Fibroblast of skin of left biceps (primary cell): ENCODE measurements at places on chromosomes 5 and 9.

GRCh38 chr5:76850543-76851145 lies 830 bp downstream of the S100Z start:
- no peak for DNase-seq

DNA sequence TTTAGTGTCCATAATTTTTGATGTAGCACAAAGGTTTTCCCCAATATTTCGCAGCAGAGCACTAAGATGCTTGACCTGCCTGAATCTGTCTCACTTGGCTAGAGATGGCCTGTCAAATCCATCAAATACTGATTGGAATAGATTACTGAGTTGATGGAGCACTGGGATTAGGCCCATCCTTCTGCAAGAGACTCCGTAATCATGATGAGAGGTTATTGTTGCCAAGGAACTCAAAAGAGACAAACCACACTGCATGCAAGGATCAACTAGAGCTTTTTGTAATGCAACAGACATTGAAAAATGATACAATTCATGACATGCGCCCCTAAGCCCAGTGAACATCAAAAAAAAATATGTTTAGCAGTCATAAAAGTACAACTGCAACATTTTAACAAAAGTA lies 585.3 kb upstream of the GRAMD2B start:
- no peak for DNase-seq

DNA sequence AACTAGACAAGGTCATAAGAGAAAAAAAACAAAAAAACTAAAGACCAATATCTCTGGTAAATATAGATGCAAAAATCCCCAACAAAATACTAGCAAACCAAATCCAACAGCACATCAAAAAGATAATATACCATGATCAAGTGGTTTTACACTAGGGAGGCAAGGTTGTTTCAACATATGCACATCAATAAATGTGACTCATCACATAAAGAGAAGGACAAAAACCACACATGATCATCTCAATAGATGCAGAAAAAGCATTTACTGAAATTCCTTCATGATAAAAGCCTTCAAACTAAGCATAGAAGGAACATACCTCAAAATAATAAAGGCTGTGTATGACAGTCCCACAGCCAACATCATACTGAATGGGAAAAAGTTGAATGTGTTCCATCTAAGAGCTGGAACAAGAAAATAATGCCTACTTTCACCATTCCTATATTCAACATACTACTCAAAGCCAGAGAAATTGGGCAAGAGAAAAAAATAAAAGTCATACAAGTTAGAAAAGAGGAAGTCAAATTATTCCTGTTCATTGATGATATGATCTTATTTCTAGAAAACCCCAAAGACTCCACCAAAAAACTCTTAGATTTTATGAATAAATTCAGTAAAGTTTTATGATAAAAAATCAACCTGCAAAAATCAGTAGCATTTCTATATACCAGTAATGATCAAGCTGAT lies 72.2 kb upstream of the FAM169A start:
- no peak for DNase-seq

DNA sequence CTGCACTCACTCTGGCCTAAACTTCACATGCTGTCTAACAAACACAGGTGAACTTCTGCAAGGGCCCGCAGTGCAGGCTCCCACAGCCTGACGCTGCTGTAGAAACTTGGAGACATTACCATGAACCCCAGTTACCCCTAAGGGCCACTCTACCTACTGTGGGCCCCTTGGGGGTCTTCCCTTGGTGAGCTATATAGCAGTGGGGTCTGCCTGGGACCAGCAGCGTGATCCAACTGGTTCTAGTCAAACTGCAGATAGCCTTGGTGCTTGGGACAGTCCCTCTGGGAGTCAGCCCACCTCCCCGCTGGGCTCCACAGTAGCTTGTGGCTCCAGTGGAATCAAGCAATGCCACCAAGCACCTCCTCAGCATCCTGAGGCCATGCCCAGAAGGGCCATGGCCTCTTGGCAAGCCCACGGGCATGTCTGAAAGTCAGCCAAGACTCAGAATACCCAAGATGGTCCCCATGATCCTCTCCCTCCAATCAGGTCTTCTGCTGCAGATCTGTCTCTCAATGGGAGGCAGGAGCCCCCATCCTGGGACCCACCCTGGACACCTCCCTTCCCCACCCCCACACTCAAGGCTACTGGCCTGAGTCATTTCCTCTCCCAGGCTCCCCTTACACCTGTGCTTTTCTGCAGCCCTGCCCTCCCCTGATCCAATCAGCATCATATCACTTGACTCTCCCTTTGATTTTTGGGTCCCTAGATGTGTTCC lies 230.0 kb upstream of the IRX1 start:
- DNase-seq, result no peak

- no peak for DNase-seq
These were observed 233.7 kb upstream of the MSX2 start for GRCh38 chr5:174490728-174491127.

- DNase-seq, result no peak
These were observed 25.8 kb downstream of the TRPM6 start for GRCh38 chr9:74861773-74862474.

GRCh38 chr9:112434487-112434886 lies 52.1 kb upstream of the KIAA1958 start:
- no peak for DNase-seq

GRCh38 chr5:158492841-158493242 lies 606.9 kb downstream of the EBF1 start:
- DNase-seq, result peak; percentile 91

GRCh38 chr5:154522284-154522683 lies 44.3 kb upstream of the HAND1 start:
- DNase-seq, result no peak

DNA sequence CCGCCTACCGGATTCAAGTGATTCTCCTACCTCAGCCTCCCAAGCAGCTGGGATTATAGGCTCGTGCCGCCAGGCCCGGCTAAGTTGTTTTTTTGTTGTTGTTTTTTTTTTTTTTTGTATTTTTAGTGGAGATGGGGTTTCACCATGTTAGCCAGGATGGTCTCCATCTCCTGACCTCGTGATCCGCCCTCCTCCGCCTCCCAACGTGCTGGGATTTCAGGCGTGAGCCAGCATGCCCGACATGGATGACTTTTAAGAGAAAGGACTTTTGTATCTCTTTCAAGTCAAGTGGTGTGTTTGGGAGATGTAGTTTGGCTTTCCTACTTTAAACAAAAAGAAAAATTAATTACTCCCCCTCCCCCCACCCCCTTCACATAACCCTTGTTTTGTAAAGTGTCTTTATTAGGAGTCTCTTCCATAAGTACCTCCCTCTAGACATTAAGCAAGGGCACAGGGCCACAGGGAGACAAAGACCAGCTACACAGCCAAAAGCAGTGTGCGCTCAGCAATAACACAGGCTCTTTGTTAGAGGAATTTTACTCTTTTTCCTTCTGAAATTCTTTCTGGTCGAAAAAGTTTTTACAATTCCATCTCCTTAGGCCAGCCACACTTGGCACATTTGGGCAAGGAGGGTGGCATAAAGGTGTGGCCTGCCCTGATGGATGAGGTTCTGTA lies 31.2 kb downstream of the JAKMIP2 start:
- no peak for DNase-seq

DNA sequence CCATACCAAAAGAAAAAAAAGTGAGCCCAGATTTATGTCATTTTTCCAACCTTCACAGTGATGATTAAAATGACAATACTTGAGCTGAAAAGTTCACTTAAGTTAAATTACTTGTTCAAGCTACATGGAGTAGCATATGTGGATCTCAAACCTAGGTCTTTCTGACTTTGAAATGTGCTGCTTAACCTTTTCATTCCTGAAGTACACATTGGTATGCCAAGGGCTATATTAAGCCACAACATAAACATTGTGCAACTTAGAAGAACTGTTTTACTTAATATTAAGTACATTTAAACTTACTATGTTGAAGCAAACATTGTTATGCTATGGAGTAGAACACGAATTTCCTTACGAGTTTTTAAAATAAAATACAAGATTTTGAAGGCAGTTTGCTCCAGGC lies 105.0 kb downstream of the GIN1 start:
- peak; percentile 13 for DNase-seq

- DNase-seq, result no peak
These were observed 587.0 kb upstream of the ADAMTS16 start for GRCh38 chr5:4553130-4553529.

DNA sequence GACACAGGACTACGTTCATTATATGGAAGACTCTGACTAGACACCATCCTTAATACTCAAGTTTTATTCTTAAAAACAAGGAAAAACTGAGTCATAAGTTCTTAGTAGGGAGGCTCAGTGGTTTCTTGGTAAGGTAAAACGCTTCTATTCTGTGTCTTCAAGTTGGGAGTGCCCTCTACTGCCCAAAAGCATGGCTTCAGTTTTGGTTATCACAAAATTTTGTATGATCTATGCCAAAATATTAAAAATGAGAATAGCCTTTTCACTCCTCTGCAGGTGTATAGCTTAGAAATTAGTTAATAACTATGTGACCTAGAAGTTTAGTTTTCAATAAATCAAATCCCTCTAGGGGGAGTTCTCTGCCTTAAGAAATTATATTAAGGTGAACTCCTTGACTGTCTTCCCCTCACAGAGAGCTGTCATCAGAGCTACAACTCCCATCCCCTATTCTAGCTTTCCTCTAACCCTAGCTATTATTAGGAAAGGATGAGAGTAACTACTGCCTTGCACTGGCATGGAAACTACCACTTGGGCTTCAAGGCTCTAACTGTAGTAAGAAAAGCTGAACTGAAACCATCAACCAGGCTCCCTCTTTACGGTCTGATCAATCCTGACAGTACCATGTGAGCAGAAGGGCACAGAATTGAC lies 189.7 kb downstream of the GNAQ start:
- DNase-seq, result no peak

DNA sequence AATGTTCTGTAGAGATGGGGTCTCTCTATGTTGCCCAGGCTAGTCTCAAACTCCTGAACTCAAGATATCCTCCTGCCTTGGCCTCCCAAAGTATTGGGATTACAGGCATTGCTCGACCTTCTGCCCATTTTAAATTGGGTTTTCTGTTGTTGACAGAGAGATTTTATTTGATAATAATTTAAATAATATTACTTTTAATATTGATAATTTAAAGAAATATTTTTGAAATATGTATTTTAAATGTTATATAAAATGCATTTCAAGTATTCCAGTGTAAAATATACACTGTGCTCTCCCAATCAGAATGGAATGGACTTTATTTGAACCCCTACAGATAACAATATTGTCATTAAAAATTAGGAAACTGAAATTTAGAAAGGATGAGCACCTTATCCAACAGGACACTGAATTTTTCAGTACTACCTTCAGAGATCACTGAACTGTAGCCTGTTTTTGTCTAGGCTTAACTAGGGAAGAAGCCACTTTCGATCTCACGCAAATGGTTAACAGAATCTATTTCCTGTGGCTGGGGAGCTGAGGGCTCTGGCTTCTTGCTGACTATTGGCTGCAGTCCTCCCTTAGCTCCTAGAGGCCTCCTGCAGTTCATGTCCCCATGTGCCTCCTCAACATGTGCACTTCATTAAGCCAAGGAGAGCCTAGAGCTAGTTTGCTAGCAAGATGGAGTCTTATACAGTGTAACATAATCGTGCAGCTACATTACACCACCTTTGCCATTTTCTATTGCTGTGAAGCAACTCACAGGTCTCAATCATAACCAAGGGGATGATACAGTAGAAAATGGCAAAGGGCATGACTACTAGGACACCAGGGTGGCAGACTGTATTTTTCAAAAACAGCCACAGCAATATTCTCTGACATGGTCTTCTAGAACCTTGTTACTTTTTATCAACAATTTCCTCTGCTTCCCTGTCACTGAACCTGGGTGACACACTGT lies 150.0 kb downstream of the CDC42SE2 start:
- DNase-seq, result peak; percentile 46

DNA sequence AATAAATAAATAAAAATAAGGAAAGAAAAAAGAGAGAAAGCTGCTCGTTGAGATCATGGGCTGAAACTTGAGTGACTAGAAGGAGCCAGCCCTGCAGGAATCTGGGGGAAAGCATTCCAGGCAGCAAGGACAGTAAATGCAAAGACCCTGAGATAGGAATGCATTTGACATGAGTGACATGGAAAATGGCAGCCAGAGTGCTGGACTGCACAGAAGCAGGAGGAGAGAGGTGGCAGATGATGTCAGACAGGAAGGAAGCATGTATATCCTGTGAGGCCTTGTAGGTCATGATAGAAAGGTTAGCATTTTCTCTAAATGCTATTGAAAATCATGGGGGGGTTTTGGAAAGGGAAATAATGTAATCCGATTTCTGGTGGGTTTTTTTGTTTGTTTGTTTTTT lies 29.1 kb downstream of the ADRA1B start:
- no peak for DNase-seq

- no peak for DNase-seq
These were observed 194.5 kb upstream of the RIOK2 start for GRCh38 chr5:97377582-97377981.

DNA sequence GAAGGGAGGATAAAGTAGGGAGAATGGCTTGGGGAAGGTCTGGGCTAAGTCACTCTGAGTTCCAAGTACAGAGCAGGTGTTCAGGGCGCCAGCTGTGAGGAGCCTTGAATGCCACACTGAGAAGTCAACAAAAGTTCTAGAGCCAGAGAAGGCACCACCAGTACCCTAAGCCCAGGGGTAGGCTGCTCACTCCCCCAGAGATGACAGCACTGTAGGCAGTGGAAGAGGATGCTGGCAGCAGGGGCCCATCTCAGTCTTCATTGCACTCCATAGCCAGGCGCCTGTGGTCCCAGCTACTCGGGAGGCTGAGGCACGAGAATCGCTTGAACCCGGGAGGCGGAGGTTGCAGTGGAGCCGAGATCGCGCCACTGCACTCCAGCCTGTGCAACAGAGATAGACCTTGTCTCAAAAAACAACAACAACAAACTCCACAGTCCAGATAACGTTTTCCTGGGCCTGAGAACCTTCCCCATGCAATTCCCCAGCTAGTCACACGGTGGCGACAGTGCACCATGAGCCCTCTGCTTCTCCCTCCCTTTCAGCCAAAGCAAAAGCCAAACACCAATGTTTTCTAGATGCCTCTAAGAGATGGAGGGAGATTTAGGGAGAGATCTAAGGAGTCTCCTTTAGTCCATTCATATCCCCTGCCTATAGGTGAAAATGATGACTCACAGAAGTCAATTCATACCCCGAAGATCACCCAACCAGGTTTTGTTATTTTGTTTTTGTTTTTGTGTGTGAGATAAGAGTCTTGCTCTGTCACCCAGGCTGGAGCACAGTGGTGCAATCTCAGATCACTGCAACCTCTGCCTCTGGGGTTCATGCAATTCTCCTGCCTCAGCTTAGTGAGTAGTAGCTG lies 19.8 kb upstream of the NSD1 start:
- no peak for DNase-seq
